Activated T-cell treated with anti-CD3 and anti-CD28 coated beads for 24 hours (primary cell): ENCODE measurements at places on chromosomes 3 and 15.

GRCh38 chr3:181719991-181720680, 8.4 kb downstream of the SOX2 start:
- DNase-seq = no peak

DNA sequence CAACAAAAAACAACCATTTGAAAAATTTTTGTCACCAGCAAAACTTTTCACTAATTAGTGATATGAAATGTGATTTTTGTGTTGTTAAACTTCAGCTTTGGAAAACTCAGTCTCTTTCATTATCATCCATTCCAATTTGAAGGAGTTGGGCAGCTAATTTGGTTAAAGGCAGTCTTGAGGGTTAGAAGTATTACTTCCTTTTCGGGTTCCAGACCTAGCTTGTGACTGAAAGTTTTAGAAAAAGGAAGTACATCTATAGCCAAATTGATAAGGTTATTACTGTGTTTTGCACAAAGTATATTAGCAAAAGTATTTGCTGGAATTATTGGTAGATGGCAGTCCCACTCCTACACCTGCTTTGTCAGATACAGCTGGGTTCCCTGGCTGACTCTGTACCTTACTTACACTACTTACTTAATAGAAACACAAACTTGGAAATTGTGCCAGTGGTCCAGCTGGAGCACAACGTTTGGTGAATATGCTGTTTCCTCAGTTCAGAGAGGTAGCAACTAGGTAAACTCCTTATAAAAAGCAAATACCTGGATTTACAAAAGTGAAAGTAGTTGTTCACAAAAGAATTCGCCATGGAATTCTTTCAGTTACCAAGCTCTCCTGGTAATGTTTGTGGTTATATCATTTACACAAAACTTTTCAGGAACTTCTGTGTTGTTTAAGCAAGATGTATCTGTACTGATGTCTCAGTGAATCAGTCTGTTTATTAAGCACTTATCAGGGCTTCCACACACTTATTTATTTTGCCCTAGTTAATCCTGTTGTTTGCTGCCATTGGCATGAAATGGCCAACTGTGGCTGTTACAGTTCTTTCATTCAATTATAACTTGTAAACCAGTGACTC, 31.6 kb downstream of the TIPARP start:
- DNase-seq = no peak

GRCh38 chr3:196341137-196341536, 2.9 kb upstream of the TM4SF19 start:
- no peak for DNase-seq

DNA sequence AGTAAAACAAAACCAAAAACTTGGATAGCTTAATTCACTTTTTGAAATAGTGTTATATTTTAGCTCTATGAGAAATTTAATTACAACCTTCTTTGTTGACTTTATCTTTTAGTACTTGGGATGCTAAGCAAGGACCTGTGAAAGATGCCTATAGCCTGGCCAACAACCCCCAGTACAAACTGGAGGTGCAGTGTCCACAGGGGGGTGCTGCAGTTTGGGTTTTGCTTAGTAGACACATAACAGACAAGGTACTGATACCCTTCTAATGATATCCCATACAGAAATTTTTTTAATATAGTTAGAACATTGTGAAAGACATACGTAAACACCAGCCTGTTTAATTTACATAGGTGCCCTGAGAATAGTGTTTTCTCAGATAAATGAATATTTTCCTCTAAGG, 35.3 kb downstream of the CAPN7 start:
- DNase-seq = no peak

DNA sequence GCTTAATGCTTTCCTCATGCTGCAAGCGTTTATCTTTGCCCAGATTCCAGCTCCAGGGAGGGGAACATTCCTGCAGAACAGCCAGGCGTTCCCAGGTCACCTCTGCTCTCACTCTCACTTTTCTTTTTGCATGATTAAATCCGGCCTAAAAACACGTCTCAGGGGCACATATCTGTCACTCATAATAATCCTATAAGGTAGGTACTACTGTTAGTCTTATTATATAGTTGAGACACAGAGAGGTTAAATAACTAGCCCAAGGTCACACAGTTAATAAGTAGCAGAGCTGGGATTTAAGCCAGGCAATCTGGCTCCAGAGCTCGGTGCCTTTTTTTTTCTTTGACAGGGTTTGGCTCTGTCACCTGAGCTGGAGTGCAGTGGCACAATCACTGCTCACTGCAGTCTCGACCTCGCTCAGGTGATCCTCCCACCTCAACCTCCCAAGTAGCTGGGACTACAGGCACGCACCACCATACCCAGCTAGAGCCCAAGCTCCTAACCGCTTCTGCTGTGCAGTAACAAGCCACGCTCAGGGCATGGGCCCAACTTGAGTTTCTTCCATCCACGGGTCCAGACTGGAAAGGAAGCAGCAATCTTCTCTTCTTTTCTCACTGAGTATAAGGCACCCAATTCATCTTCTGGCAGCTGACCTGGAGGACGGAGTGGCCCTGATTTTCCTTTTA, 96.5 kb downstream of the LIPC start:
- DNase-seq = no peak

- DNase-seq = no peak
Measured at GRCh38 chr3:129633751-129634481, 27.4 kb upstream of the PLXND1 start.

DNA sequence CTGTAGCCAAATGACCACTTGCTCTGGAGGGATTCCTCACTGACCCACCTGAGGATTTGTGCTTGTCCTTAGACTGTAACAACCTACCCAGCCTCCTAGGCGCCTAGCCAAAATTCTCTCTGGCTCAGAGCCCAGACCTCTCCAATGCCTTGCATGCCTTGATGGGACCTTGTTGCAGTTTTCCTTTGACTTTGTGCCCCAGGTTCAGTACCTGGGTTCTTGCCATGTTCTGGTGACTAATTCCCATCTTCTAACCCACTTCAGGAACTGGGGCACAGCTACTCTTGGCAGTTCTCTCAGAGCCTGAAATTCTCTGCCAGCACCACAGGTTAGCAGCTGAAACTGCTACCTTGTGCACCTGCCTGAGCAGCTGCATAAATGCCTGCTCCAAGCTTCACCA, 27.0 kb upstream of the UBE3A start:
- DNase-seq = no peak

DNA sequence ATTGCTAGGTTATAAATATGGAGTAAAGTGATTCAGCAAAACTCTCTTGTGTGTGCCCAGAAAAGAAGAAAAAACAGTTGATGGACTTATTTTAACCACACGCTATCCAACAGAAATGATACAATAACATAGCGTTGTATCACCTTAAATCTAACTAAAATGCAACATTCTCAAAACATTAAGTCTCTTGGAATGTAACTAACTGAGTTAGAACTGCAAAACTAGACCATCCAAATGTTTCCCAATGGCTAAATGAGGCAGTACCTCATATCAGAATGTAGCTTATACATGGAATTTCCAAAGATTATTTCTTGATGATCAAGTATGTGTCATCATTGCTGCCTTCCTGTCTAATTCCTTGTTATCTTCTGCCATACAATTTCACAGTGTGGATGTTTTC, 187.9 kb downstream of the CNTN3 start:
- no peak for DNase-seq
